ENCODE measurements at places on chromosomes 1 and 21.

- no peak for DNase-seq
Measured at GRCh38 chr21:41928621-41929220, 25.1 kb downstream of the C2CD2 start.

GRCh38 chr1:247112479-247112781, 8.3 kb upstream of the ZNF669 start:
- DNase-seq: no peak

GRCh38 chr1:151458802-151459330, 428 bp downstream of the POGZ start:
- DNase-seq: peak; percentile 64

DNA sequence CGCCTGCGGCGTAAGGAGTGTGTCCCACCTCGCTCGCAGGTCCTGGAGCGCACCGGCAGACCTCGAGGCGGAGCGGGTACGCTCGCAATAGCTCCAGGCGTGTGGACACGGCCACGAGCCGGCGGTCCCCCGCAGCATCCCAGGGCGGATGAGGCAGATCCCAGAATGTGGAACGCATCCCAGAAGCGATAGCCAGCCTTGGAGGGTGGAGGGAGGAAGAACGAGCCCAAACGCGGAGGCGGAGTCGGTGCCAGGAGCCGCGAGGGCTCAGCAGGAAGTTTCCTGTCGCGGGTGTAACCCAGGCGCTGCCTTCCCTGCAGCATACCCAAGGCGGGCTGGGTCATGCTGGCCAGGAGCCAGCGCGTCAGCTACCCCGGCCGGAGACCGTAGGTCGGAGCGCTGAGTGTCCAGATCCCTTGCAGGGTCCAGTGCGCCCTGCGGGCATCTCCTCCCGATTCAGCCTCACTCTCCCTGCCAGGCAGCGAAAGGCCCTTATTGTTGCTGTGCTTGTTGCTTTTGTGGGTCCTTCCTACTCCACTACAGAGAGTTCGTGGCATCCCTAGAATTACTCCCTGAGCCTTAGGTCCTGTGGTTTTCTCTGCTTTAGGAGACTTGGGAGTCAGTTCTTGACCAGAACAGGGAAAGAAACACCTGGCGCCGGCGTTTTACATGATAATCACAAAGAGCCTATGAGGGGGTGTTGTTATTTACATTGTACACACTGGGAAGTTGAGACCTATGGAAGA, 27.7 kb downstream of the STYXL2 start:
- DNase-seq: peak; percentile 61

DNA sequence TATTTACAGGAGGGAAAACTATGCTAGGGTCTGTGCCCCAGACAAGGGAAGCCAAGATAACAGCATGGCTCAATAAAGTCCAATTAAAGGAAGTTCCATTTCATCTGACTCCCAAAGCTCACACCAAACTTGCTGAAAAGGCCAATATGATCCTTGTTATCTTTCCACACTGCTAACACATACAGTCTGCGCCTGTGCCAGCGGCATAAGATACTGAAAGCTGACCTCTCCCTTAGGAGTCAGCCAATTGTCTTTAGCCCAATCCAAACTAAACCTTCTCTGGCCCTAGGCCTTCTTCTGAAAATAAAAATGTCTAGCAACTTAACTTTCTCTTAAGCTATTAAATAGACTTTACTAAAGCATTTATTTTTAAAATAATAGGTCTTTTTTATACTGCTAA, 179.0 kb upstream of the PLD5 start:
- no peak for DNase-seq

DNA sequence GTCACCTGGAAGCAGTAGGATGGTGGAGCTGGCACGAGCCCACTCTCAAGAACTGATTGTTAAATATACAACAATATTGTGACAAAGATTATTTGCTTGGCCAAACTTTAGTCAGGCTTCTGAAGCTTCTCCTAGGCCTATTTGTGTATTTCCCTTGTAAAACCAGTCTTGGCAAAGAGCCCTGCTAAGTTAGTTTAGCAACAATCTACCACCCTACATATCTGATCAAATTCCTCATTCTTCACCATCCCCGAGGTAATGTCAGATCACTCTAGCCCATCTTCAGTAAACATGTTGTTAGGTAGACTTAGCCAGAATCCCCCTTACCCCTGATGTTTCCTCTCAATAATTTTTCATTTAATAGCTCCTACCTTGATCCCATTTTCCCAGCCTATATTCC, 39.6 kb downstream of the XCL1 start:
- no peak for DNase-seq

DNA sequence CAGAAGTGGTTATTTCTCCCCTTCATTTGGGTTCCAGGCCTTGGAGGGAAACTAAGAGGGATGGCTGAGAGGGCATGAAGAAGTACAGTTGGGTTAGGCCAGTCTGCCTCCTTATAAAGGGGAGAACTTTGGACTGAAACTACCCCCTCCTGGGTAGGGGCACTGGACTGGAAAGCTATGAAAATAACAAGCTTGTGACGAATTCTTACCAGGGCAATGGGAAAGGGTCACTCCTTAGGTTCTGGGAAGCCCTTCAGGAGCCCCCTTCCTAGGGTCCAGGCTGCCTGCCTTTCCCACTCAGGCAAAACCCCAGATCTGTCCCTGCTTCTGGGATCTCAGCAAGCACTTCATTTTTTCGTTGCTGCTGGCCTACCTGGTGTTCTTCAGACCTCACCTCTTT, 9.8 kb upstream of the P3R3URF start:
- no peak for DNase-seq

DNA sequence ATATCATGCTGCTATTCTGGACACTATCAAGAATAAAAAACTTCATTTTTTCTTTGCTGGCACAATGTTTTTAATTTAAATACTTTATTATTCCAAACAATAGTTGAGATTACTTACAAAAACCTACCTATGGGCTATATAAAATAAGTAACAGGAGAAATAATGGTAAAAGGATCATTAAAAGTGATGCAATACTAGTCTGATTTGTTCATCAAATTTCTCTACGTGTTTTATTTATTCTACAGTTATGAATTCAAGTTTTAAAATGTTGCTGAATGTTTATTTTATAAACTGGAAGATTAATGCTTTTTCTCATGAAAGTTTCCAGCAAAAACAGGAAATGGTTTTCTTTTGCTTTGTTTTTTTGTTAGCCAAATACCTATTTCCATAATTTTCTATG, 662.4 kb upstream of the BRINP3 start:
- DNase-seq: no peak

DNA sequence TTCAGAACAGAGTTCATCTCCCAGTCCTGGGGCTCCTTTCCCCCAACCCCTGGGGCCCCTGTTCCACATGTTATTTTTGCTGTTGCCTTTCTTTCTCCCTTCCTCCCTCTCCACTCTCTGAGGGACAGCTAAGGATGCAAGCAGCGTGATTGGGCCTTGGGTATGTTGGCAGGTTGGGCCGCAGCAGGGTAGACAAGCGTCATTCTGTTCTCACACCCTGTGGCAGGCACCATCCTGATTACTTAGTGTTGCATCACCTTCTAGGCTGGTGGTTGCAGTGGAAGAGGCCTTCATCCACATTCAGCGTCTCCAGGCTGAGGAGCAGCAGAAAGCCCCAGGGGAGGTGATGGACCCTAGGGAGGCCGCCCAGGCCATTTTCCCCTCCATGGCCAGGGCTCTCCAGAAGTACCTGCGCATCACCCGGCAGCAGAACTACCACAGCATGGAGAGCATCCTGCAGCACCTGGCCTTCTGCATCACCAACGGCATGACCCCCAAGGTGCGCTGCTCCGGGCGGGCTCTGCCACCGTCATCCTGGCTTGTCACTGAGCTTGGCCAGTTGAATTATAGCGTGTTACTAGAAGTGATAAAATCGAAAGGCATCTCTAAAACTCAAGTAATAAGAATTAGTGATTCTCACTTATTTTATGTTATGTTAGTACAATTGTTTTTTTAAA, 43.4 kb downstream of the VANGL1 start:
- DNase-seq: no peak

DNA sequence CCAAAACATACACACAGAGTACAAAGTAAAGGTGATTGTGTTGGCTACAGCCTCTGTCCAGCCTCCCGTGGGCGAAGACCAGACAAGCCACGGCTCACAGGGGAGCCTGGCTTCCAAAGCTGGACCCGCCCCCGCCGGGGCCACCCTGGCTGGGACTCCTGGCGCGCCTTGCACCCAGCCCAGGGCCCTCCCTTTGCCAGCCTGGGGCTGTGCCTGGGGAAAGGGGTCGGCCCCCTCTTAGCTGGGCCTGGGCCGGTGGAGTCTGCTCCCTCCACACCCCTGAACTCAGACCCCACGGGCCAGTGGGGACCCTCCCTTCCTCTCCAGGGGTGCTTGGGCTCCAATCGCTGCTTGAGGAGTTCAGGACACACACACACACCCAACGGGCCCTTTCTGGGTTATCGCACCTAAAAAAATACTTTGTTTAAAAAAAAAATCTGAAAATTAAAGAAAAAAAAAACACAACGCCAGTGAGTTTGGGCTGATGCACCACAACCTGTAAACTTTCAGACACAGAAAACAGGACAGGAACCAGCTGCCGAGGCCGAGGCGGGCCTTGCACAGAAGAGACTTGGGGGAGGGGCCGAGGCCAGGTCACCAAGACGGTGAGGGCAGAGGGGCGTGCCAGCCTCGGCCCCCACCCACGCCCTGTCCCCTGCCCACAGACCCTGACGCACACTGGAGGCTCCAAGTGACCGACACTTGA, 56.3 kb downstream of the KCNAB2 start:
- DNase-seq: no peak
